ENCODE measurements at places on chromosomes 1 and 21.

DNA sequence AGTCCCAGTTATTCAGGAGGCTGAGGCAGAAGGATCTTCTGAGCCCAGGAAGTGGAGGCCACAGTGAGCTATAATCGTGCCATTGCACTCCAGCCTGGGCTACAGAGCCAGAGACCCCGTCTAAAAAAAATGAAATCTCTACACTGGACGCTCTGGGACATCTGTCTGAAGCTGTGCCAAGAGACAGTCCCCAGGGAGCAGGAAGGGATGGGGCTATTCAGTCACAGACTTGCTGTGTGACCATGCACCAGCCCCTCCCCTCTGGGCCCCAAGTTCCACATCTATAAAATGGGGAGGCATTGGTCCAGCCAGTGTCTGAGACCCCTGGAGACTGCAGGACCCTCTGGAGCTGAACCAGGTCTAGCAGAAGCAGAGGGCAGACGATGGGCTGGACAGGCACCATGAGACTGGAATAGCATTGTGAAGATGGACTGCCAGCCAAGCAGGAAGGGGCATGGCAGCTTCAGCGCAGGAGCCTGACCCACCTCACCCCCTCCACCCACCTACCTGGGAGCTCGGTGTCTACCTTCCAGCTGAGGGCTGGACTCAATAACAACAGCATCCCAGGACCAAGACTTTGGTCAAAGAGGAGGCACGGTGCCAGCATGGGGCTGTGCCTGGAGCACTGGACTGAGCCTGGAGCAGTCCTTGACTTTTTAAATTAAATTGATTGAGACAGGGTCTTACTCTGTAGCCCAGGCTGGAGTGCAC lies 1.4 kb downstream of the TMEM54 start:
- DNase-seq: no peak

- no peak for DNase-seq
These were observed 34.5 kb downstream of the DIRAS3 start for GRCh38 chr1:68015971-68016370.

GRCh38 chr1:76764638-76765454 lies 102.4 kb upstream of the ST6GALNAC5 start:
- DNase-seq: no peak

- peak; percentile 57 for DNase-seq
These were observed 636 bp upstream of the YRDC start for GRCh38 chr1:37808369-37809319.

DNA sequence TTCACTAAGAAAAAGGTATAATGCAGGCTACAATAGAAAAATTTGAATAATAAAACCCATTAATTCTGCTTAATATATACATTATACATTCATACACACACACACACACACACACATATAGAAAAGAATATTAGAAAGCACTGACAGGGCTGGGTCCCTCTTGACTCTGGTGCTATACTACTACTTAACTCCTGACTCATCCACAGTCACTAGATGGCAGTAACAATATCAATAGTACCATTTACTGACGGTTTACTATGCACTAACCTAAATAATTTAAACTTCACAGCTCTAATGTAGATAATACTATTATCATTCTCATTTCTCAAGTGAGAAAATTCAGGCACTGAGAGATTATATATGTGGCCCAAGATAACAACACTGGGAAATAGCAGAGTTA lies 87.5 kb downstream of the COP1 start:
- no peak for DNase-seq

DNA sequence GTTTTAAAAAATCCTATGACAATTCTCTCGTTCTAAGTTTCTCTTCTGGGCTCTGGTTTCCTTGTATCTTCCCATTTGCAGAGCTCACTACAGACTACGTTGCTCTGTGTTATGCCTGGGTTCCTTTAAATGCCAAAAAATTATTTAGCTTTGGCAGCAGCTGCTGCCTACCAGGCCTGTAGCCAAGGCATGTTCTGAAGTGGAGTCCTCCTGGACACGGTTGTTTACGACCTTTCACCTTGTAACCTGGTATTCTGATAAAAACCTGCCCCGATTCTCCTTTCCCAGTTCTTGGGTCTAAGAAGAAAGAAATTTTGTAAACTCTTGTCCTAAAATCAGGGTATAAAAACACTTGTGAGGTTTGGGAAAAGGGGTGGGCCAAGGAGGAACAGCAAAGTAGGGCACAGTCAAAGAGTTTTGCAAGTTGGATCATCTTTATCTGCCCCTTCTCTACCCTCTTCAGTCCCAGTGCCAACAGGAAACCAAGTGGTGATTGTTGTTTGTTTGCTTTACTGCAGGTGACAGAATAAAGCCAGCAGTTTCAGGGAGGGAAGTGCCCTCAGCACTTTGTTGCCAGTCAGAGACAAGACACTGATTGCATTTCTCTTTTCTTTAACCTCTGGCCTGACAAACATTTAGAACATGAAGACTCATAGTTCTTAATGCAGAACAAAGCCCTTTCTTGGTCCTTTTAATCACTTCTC lies 3.1 kb upstream of the TXNIP start:
- DNase-seq: no peak

- DNase-seq: no peak
These were observed 64.5 kb upstream of the KCNK1 start for GRCh38 chr1:233549404-233549803.

DNA sequence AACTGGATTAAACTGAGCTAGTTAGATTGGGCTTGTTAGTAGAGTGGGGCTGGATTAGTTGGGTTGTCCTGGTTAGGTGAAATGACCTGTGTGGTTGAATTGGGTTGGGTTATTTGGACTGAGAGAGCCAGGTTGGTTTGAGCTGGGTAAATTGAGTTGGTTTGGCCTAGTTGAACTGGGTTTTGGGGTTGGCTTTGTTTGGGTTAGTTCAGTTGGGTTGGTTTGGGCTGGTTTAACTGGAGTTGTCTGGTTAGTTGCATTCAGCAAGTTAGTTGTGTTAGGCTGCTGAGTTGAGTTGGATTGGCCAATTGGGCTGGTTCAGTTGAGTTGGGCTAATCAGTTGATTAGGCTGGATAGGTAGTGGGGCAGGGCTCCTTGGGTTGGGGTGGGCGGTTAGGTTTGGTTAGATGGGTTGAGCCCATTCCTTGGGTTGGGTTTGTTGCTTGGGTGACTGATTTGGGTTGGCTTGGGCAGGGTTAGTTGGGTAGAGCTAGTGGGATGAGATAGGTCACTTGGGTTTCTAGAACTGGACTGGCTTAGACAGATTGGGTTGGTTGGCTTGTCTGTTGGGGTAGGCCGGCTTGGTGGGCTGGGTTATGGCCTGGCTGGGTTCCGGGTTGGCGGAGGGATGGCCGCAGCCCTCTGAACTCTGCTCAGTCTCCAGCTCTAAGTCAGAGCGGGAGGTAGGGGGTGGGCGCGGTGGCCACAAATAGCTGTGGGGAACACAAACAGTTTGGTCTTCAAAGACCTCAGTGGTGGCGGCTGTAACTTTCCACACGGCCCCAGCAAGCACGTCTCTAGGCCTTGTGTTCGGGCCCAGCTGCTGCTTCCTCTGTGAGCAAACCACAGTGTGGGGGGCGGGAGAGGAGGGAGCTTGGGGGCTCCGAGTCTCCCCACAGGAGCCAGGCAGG lies 67.2 kb upstream of the RUNX3 start:
- no peak for DNase-seq

DNA sequence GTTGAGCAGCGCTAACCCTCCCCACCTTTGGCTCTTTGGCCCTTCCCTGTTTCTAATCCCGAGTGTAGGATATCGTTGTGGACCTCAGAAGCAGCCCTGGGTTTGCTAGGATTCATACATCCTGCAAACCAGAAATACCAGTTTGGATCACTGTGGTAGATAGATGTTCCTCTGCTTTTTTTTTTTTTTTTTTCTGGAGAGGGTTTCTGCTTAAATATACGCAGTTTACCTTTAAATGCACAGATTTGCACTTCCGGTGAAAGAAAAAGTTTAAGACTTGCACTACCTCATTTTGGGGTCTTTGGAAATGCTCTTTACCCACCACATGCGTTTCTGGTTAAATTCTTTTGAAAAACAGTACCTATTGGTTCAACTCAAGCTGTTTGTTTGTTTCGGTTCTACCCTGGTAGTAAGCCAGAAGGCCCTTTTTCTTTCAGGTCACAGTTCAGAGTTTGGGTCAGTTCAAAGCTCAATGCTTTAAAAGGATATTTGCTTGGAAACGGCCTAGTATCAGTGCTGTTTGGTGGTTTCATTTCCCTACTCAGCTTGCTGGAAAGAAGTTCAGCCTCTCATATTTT lies 908 bp downstream of the DDI2 start:
- no peak for DNase-seq

- DNase-seq: no peak
These were observed 60.2 kb downstream of the SKI start for GRCh38 chr1:2288311-2288710.

GRCh38 chr21:38261851-38262250 lies 5.1 kb downstream of the KCNJ15 start:
- no peak for DNase-seq

DNA sequence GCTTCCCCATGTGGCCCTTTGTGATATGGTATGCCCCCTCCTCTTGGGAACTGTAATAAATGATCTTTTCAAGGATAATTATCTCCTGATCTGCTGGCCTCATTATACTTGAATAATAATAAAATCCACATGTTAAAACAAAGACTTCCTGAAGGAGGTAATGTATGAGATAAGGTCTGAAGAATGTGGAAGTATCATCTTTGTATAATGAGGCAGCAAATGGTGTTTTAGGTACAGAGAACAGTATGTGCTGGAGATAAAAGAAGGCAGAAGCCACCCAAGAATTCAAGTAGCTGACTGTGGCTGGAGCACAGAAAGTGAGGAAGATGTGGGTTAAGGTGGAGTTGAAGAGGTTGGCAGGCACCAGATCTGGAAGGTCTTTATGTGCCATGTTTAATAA lies 12.8 kb upstream of the COG2 start:
- no peak for DNase-seq

DNA sequence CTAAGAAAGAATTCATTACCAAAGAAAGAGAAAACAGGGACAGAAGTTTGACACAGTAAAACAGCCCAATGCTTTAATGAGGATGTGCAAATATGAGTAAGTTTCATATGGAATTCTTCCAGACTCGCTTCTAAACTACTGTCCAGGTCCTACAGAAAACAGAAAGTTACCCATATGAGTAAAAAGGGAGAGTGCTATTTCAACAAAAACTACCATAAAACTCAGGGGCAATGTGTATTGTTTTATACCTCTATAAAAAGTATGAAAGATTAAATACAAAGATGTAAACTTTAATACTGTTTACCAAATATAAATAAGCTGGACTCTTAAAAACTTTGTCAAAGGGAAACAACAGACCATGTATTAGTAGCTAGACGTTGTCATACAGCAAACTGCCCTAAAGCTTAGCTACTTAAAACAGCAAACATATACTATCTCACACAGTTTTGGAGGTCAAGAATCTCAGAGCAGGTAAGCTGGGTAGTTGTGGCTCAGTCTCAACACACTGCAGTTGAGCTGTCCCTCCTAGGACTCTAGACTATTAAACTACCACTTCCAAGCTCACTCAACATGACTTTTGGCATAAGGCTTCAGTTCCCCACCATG lies 174.9 kb downstream of the COP1 start:
- no peak for DNase-seq

DNA sequence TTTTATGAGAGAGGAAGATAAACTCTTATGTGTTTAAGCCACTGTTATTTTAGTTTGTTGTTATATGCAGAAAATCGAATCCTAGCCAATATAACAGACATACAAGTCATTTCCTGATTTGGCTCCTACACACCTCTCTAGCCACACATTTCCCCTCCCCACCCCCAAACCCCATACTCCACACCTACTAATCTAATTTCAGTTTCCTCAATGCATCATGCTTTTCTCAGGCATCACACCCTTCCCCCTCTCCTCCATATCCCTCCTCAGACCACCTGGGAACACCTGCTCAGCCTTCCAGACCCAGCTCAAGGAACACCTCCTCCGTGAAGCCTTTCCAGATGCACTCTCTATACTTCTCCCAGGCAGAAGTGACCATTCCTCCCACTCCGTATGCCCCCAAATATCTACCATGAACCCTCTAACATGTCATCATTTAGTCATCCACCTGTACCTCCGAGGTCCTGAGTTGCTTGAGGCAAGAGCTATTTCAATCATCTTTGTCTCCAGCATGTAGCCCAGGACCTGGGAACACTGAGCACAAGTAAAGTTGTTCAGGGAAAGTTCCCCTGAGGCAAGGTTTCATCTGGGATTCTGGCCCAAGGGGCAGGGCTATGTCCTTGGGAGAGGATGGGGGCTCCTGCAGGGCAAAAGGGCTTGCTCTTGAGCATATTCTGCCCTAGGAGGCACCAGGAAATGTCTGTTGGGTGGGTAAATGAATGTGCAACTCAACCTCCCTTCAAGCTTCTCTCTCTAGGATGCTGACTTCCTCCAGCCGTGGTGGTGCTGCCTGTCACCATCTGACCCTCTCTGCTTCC lies 126.8 kb downstream of the HIVEP3 start:
- no peak for DNase-seq
